ENCODE measurements at places on chromosomes 13 and 19.

DNA sequence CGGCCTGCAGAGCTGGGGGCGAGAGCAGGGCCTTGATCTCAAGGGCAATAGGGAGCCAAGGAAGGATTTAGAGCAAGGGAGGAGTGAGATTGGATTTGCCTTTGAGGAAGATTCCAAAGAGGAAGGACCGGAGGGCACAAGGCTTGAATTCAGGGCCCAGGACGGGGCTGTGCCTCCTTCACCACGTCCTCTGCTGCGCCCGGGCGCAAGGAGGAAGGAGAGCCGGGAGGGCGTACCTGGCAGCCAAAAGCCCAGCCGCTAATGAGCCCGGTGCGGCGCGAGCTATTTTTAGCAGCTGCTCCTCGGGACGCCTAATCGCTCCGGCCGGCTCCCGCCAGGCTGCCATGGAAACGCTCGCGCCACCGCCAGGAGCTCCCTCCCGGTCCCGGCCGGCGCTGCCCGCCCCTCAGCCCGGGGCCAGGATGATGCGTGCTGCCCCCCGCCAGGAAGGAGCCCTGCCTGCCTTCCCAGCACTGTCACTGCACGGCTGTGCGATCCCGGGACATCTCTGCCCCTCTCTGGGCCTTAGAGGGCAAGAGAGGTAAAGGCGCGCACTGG lies 31.3 kb downstream of the TINCR start:
- DNase-seq = no peak

DNA sequence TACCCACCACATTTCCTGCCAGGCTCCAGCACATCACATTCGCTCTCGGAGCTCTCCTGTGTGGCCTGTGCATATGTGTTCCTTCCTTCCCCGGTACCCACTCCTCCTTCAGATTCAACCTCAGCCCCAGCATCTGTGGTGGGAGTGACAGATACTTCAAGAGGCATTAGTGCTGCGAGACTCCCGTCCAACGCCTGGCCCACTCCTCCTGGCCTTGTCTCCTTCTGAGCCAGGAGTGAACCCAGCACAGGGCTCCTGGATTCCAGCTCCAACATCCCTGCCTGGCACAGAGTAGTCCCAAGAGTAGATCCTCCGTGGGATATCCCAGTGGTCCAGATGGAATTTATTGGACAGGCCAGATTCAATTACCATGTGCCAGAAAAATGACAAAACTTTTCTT lies 55.9 kb downstream of the SACS start:
- no peak for DNase-seq

GRCh38 chr19:15587663-15588062 lies 27.4 kb upstream of the CYP4F8 start:
- no peak for DNase-seq

GRCh38 chr19:6971366-6971765 lies 49.9 kb downstream of the MBD3L2B start:
- DNase-seq = no peak

DNA sequence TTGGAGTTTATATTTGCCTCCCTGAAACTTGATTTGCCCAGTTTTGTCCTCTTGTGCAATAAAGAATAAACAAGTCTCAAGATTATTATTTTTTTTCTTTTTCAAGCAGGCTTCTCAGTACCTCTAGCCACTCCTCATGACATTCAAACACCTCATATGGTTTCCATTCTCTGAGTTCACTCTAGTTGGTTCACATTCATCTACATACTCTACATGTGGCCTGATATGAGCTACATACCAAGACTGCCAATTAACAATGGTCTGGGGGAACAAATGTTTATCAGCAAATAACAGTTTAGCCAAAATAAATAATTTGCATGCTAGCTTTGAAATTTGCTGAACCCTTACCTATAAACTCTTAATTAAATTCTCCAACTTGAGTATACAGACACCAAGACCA lies 22.5 kb downstream of the KCNRG start:
- no peak for DNase-seq

DNA sequence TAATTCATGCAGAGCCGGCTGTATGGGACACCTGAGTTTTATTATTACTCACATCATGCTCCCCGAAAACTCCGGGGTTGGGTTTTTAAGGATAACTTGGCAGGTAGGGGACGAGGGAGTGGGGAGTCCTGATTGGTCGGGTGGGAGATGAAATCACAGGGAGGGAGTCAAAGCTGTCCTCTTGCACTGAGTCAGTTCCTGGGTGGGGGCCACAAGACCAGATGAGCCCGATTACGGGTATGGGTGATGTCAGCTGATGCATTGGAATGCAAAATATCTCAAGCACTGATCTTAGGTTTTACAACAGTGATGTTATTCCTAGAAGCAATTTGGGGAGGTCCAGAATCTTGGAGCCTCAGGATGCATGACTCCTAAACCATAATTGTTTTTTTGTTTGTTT lies 18.6 kb upstream of the COG3 start:
- DNase-seq = no peak
